ENCODE measurements at places on chromosomes 2 and 18.

DNA sequence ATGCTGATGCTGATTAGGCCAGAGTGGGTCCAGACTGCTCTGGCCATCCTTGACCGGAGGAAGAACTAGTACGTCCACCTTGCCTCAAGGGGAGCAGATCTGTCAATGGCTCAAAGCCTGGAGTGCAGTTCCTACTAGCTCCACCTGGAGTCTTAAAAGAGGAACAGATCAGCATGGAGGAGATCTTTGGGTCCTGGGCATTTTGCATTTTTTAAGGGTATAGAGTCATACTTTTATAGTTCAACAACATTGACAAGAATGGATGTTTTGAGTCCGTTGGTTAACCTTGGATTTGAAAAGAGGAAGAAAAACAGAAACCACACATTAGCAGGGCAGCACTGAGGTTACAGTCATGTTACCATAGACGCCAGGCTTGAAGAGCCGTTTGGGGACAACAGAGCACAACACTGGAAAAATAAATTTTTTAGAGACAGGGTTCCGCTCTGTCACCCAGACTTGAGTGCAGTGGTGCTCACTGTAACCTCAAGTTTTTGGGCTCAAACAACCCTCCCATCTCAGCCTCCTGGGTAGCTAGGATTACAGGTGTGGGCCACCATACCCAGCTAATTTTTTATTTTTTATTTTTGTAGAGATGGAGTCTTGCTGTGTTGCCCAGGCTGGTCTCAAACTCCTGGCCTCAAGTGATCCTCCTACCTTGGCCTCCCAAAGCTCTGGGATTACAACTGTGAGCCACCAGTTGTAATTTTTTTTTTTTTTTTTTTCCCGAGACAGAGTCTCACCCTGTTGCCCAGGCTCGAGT is 78.5 kb downstream of the PRKCE start:
- ATAC-seq: no peak

DNA sequence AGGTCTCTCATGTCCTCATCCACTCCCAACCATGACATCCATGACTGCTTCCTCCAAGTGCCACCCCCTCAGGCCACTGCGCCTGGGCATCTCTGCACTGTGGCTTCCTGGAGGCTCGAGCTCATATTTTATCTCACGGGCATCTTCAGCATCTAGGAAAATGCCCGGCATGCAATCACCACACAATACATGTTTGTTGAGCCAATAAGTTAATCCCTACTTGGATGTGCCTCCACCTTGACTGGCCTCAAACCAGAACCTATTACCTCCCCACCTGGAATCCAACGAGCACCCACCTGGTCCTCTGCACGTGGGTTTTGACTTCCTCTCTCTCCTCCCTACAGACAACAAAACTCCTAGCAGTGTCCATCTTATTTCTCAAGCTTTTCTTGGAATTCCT is 198.9 kb upstream of the REV1 start:
- ATAC-seq: no peak

DNA sequence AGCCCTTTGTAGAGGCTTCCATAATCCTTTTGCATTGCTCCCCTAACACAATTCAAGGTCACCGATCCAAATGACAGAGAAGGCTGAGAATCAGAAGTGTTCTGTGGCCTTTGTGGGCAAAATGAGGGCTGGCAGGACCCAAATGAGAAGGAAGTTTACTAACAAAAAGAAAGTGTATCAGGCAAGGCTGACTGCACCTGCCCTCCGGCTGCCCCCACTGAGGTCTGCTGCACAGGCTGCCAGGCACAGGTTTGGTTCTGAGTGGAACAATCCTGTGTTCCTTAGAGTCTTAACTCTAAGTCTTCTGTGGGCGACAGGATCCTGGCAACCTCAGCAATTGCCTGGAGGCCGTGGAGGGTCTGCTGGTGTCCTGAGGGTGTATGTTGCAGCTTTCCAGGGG is 568.5 kb downstream of the CMPK2 start:
- ATAC-seq: no peak

GRCh38 chr2:11175293-11175795 is 20.1 kb downstream of the SLC66A3 start:
- ATAC-seq: no peak

DNA sequence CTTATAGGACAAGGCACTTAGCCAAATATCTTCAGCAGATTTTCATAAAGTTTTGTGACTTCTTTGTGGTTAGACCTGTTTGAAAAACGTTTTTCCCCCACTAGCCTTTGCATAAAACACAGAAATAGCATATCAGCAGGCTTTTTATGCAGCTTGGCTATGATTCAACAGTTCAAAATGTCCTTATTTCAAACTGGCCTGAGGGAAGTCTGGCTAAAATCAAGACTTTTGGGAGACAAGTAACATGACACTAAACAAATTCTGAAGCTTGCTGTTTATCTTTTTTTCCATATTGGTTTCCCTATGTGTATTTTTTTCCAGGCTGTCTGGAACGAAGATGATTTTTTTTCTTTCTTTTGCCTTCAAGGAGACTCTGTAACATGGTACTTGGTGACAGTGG is 95.1 kb upstream of the L3MBTL4 start:
- ATAC-seq: no peak

GRCh38 chr18:62571037-62571436 is 48.2 kb downstream of the ZCCHC2 start:
- no peak for ATAC-seq

DNA sequence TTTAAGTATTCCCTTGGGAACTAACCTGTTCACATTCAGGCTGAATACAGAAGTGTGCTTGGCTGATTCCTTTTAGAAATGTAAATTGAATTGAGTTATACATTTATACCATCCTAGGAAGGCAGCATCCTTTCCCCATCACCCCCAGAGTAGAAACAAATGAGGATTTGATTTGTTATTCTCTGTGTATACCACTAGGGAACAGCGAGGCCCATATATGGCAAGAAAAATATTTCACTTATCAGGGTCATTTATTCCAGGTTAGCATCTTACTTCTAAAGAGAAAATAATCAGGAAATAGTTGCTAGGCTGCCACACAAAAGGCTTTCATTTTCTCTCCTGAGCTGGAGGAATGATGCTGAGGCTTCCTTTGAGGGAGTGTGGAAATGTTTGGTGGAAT is 516.9 kb downstream of the PIK3C3 start:
- no peak for ATAC-seq

DNA sequence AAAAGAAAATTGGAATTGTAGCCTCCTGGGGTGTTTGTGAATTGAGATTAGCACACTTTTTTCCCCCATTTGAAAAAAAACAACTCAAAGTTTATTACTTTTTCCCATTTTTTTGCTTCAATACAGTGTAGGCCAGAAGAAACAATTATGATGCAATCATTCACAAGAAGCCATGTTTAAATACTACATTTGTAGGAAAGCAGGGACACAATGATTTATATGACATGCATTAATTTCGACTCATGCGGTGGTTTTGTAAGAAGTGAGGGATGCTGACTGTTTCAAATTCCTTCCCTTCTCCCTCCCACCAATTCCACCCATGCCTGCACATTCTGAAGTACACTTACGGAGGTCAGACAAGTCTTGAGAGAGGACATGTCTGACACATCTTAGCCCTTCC is 774.2 kb upstream of the FSHR start:
- no peak for ATAC-seq
